ENCODE measurements at places on chromosomes 11 and 22.

GRCh38 chr22:32775957-32776356, 25.5 kb upstream of the TIMP3 start:
- no peak for DNase-seq

DNA sequence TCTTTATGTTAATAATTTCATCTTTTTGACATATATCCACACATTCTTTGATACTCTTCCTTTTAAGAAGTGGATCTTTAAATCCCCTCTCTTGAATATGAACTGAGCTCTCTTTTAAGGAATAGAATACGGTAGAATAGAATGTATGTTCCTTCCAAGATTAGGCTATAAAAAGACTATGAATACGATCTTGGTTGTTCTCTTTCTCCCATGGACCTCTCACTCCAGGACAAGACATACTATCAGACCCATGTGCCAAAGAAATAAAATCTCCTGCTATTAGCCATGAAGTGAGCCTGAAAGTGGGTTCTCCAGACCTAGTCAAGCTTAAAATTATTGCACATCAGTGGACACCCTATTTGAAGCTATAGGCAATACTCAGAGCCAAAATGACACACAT, 392.2 kb upstream of the ANO3 start:
- DNase-seq, result no peak

DNA sequence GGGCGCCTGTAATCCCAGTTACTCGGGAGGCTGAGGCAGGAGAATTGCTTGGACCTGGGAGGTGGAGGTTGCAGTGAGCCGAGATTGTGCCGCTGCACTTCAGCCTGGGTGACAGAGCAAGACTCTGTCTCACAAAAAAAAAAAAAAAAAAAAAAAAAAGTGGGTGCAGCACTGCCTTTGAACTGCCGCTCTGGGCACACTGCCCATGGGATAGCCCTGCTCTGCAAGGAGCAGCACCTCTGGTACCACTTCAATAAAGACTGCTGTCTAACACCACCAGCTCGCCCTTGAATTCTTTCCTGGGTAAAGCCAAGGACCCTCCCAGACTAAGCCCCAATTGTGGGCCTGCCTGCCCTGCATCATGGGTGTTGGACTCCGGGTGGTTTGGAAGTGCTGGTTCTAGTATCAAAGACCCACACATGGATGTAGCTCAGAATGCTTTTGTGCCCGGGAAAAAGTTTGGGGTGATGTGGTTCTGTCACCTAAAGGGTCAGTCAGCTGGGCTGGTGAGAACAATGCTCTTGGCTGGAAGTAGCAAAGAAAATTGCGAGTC, 444.3 kb downstream of the TBC1D22A start:
- no peak for DNase-seq

DNA sequence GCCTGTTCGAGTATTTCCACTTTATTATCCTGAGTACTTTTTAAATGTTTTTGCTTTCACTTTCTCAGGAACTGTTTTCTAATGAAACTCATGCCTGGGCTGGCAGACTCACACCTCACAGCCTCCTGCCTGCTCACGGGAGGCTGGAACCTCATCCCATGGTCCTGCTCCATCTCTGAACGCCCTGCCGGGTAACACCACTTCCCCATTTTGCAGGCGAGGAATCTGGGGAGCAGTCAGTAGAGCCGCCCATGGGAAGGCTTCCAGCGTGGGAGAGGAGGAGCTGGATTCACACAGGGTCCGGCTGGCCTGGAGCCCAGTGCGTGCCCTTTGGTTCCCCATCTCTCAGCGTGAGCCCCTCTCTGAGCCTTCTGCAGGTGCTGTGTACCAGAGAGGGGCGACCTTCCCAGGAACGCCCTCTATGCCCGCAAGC, 53.6 kb downstream of the SCUBE1 start:
- DNase-seq, result no peak

Data from NCI-H1105 treated with DMSO at 0.1 percent for 48 hours (cell line).